Uterus (tissue), 4 donors: ENCODE measurements at places on chromosomes 3 and 15. TPM values are rescaled to one million over a fixed set of nuclear protein-coding genes. Genes with fewer than 3 reads are reported as not detected.

The TGFBR2 gene
- 194 TPM for total RNA-seq

The NXPE3 gene
- 26.0 TPM for total RNA-seq

The ITIH1 gene
- not detected for total RNA-seq

DNA sequence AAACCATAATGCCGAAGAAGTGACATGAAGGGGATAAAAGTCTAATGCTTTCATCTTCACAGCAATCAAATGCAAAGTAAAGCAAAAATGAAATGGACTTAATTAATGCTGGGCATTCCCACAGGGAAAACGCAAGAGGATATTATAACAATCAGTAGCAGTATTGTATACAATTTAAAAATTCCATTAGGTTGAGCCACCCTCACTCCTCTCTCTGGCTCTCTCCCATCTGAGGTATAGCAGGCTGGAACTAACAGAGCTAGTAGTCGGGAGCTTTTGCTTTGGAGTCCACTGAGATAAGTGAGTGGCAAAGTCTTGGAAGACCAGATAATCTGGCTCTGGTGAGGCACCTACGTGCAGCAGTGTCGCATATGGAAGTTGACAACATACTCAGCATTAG lies 33.9 kb downstream of the DET1 start:
- DNase-seq = no peak

- peak; percentile 56 for DNase-seq
Observed at GRCh38 chr15:50685976-50686468, 575 bp downstream of the TRPM7 start.

DNA sequence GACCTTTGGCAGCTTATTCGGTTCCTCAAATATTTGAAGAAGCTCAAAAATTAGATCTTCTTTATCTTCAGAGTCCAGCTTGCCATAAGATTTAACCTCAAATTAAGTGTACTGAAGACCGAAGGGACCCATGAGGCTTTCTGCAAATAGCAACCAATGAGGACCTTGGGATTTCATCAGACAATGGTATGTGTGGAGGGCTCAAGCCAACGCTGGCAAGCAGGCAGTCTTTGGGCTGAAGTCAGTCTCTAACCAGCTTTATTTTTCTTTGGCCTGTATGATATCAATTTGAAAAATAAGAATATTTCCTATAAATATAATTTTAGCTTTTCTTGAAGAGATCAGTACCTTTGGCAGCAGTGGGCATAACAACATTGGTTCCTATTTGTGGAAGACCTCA lies 692.7 kb downstream of the MCTP2 start:
- DNase-seq = no peak

GRCh38 chr15:88341006-88341405 lies 84.5 kb upstream of the NTRK3 start:
- no peak for DNase-seq

- DNase-seq = no peak
Observed at GRCh38 chr3:128323206-128324081, 143.2 kb downstream of the DNAJB8 start.

DNA sequence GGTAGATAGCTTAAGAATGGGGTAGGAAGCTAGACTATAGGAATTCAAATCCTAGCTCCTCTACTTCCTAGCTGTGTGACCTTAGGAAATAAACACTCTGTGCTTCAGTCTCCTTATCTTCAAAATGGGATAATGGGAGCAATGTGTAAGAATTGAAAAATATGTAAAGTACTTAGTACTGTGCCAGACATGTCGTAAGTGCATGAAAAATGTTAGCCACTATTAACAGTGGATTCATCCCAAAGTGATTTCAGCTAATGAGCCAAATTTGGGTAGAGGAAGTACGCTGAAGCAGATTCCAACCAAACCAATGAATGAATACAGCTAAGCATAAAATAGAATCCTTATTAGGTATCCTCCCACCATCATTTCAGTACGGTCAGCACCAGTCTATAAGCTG lies 192.1 kb downstream of the RORA start:
- DNase-seq = no peak

- DNase-seq = no peak
Observed at GRCh38 chr3:31831591-31831990, 149.5 kb downstream of the OSBPL10 start.

DNA sequence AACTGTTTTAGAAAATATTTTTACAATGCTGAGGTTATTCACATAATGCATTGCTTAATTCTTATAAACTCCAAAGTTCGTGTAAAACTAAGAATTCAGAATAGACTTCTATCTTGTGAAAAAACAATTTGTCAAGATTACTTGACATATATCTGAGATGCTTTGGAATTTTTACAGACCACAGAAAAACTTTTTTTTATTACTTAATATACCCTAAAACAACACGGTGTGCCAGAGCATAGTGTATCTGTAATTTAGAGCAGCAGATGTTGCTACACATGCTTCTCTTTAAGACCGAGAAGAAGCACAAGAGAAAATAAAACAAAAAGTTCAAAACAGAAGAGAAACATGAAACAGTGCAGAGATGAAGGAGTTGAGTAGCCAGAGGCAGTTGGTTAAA lies 26.4 kb downstream of the ASB7 start:
- DNase-seq = no peak
